Endothelial cell of umbilical vein (primary cell): ENCODE measurements at places on chromosomes 5 and 9.

- no peaks in the 10 kb centered on the region for H3K27me3 ChIP-seq
- no peaks in the 10 kb centered on the region for H3K36me3 ChIP-seq
- H3K27ac ChIP-seq = no peak overlapping the region
- no peak for DNase-seq
- H3K4me3 ChIP-seq = no peak overlapping the region
Observed at GRCh38 chr5:113343343-113343742, 91.4 kb downstream of the TSSK1B start.

DNA sequence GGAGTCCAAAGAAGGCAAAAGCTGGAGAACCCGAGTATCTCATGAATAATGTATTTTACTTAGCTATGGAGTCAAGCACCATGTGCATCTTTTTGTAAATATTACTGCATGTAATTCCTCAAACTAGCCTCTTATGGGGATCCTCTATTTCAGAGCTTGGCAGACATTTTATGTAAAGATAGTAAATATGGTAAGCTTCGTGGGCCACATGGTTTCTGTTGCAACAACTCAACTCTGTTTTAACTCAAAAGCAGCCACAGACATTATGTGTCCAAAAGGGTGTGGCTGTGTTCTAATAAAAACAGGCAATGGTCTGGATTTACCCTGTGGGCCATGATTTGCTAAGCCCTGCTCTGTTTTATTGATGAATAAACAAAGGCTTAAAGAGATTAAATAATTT lies 17.3 kb downstream of the DAPK1 start:
- H3K27ac ChIP-seq = no peak overlapping the region
- peaks cover 66% of the 10 kb centered on the region for H3K4me1 ChIP-seq
- H3K4me3 ChIP-seq = no peak overlapping the region
- H3K36me3 ChIP-seq = no peaks in the 10 kb centered on the region

DNA sequence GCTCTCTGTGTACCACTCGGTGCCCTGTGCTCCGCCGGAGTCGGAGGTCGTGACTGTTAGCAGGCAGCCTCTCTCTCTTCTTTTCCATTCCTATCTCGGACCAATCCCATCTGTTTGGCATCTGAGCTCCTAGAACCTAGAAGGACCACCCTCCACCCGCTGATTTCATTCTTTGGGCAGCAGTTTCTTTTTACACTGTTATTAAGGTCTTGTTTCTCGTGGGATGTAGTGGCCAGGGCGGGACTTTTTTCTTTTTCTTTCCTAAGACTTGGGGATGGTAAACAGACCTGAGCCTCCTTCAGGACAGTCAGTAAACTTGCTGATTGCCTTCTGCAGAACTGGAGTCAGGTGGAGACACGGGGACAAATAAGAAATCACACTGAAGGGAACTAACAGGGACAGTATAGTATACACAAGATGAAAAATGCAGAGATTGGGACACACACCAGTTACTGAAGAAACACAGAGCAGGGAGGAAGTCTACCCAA lies 500 bp downstream of the URM1 start:
- no peaks in the 10 kb centered on the region for H3K27me3 ChIP-seq
- peaks cover 17% of the 10 kb centered on the region for H3K4me1 ChIP-seq
- peak; percentile 37 for DNase-seq
- H3K27ac ChIP-seq = peak overlapping the region; percentile 82
- H3K36me3 ChIP-seq = peaks cover 3% of the 10 kb centered on the region
- H3K4me3 ChIP-seq = peak overlapping the region; percentile 87

DNA sequence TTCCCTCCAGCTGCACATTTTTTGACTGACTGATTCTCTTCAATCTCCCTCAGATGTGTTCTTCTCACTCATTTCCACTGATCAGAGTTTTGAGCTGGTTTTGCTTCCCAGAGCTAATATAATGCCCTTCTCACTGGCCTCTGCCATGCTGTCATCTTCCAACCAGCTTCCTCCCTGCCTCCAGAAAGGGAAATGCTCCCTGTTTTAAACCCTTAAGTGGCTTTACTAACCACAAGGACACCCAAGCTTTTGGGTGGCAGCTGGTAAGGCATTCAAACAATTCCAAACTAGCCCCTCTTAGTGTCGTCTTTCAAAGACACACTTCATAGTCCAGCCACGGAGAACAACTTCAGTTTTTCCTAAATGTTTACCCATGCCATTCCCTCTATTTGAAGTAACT lies 172.5 kb downstream of the CRB2 start:
- H3K4me1 ChIP-seq = no peaks in the 10 kb centered on the region
- no peak overlapping the region for H3K27ac ChIP-seq
- H3K4me3 ChIP-seq = no peak overlapping the region
- H3K27me3 ChIP-seq = no peaks in the 10 kb centered on the region

GRCh38 chr5:79893485-79893884 lies 97.6 kb downstream of the MTX3 start:
- no peaks in the 10 kb centered on the region for H3K36me3 ChIP-seq
- no peak overlapping the region for H3K27ac ChIP-seq
- H3K4me1 ChIP-seq = no peaks in the 10 kb centered on the region
